ENCODE measurements at places on chromosomes 5 and 9.

- no peak for DNase-seq
These were observed 72.0 kb downstream of the ANKRD33B start for GRCh38 chr5:10635867-10636350.

GRCh38 chr5:1322955-1323802 lies 21.7 kb downstream of the CLPTM1L start:
- DNase-seq = peak; percentile 57

- DNase-seq = no peak
These were observed 100.9 kb upstream of the PTGER4 start for GRCh38 chr5:40578501-40579451.

- DNase-seq = peak; percentile 72
These were observed 1.2 kb downstream of the JMY start for GRCh38 chr5:79236970-79237739.

DNA sequence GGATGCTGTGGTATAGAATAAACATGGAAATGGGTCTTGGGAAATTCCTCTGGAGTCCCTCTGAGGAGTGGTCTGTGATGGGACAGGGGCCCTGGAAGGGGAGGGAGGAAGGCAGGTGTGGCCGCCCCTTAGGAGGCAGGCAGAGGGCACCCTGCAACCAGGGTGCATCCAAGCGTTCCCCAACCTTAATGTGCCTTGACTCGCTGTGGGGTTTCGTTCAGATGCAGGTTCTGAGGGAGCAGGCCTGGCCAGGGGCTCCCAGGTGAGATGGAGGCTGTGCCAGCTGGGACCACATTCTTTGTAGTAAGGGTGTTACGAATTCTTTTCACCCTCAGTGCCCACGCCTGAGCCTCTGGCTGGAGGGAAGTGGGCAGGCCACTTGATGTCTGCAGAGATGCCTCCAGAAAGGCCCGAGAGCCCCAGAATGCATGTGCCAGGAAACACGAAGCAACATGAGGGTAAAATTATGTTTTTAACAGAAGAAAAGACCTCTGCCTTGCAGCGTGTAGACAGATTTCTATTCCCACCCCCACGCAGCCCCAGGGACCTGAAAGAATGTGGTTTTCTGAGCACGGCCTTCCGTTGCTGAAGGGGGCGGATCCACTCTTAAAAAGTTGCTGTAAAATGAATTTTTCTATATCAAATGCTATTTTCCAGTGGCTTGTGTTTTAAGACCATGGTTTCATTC lies 150.4 kb upstream of the IER5L start:
- peak; percentile 58 for DNase-seq

DNA sequence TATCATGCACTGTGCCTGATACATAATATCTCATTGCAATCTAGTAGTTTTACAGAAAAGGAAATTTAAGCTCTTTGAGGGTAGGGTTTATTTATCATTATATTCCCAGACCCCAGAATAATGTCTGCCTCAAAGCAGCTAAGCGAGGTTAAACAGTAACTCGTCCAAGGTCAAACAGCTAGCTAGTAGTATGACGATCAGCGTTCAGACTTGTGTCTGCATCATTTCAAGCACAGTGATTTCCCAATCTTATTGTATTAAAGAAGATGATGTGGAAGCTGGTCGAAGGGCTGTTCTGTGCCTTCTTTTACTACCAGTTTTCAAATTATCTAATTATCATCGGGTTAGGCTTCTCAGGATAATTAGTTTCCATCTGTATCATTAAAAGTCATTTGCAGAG lies 55.1 kb upstream of the NFIB start:
- no peak for DNase-seq

DNA sequence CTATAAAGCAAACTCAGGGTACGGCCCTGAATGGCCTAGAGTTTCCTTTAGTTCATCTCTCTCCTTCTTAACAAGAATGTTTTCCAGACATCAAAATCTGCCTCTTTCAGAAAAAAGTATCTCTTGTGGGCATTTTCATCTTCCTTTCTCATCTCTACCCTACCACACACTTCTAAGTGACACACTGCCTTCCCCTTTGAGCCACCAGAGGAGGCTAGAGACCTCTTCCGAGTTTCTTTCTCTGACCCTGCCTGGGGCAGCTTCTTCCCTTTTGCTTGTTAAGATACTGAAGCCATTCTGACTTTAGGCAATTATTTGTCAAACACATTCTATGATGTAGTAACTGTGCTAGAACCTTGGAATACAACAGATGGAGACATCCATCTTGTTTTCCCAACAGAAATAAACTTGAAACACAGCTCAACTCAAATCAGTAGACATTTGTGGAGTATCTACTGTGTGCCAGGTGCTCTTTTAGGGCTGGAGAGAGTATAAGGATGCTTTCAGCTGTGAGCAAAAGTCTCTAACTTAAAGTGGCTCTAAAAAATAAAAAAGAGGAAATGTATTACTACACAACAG lies 8.6 kb upstream of the SV2C start:
- DNase-seq = no peak

GRCh38 chr5:79025054-79025472 lies 40.0 kb upstream of the ARSB start:
- DNase-seq = peak; percentile 76

DNA sequence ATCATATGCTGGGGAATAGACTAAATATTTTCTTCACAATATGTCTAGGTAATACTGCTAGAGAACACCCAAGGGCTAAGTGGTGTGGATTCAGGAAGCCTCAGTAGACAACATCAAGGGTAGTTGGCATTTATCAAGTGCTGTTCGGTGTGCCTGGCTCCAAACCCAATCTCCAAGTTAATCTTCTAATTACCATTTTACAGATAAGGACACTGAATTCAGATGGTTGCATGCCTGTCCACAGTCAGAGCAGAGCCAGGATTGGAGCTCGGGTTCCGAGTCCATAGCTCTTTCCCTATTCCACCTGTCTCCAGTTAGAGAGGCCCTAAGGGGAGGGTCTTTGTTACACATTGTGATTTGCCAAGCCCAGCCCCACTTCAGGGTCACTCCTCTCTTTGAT lies 58.2 kb downstream of the FGF18 start:
- DNase-seq = no peak

DNA sequence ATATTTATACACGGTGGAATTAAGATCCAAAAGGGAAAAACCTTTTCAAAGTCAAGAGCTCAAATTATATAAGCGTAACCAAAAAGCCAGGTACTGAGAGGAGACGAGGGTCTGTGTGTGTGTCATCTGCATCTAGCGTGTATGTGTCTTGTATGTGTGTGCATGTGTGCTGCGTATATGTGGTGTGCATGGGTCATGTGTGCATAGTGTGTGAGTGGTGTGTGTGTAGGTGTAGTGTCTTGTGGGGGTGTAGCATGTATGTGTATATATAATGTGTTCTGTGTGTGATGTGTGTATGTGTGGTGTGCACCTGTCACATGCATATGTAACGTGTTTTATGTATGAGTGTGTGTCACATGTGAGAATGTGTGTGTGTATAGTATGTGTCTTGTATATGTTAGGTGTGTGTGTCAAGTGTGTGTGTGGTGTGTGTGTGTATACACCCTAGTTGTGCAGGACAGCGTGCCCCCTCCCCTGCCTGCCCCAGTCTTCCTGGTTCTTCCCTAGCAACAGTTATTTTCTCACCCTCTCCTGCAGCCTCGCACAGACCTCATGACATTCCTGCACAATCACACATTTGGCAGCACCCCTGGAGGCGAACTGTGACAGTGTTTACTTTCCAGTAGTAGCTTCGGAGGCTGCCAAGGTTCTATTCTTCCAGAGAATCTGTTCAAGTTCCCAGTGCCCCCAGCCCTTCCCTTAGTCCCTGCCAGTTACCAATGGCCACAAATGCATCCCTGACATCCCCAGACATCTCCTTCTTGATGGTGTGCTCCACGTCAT lies 27.1 kb upstream of the TNIP1 start:
- peak; percentile 94 for DNase-seq

DNA sequence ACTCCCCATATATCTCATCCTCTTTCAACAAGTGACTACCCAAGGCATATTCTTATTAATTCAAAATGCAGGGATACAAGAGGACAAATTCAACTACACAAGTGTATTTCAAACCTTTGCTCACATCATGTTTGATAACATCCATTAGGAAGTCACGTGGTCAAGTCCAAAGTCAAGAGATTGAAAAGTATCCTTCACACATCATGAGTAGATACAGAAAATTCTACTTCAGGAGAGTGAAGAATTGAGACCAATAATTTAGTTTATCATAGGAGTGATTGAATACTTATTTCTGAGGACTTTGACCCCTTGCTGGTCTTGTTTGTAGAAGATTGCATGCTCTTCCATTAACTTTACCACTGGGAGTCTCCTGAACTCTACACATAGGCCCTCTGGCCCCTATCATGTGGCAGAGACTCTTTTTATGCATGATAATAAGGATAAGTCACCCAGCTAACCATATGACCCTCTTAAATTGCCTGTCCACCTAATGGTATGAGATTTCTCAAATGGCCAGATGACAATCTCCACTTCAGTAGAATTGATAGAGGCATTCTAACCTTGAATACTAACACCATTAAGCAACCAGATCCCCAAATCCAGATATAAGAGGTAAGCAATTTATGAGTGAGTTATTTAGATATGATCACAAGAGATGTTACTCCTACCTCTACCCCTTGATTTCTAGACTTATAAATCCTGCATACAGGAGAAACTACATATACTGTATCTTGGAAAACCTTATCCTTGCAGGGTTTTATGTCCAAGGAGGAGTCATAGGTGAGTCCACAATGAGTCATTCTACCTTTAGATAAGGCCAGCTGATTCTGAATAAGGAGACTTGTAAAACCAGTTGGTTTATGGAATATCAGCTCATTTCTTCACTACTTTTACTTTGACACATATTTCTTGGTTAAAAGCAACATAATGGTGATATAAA lies 26.6 kb upstream of the SLC46A2 start:
- no peak for DNase-seq

- DNase-seq = no peak
These were observed 23.7 kb downstream of the SNX30 start for GRCh38 chr9:112774006-112774996.

- no peak for DNase-seq
These were observed 23.5 kb downstream of the FAM114A2 start for GRCh38 chr5:154015071-154015693.

GRCh38 chr9:136665111-136665703 lies 2.5 kb downstream of the EGFL7 start:
- DNase-seq = no peak

GRCh38 chr9:125922854-125923253 lies 175.7 kb downstream of the PBX3 start:
- DNase-seq = no peak

- no peak for DNase-seq
These were observed 51.7 kb downstream of the ARHGAP26 start for GRCh38 chr5:142821733-142822487.

- DNase-seq = peak; percentile 82
These were observed 33.5 kb downstream of the ANXA6 start for GRCh38 chr5:151123897-151124751.

DNA sequence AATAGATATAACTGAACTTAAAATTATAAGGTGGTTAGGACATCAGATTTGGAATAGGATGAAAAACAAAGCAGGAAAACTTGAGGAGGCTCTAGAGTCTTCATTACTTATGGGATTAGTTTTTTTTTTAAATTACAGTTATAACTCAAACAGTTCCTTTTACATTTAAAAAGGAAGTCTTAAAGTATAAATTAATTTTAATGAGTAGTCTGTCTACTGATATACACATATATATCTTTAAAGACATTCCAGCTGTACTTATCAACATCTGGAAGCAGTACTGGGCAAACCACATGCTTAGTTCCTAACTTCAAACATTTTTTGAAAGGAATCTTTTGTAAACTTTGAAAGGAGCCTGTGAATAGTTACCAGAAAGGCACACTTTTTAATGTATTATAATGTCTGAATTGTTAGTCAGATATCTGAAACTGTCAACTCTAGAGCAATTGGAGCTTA lies 6.0 kb downstream of the ACTBL2 start:
- no peak for DNase-seq

- peak; percentile 83 for DNase-seq
These were observed 99.2 kb downstream of the DAPK1 start for GRCh38 chr9:87596862-87597261.

- DNase-seq = no peak
These were observed 348.6 kb upstream of the RGMB start for GRCh38 chr5:98424681-98425450.

GRCh38 chr9:31847963-31848362 lies 536.5 kb upstream of the ACO1 start:
- DNase-seq = no peak

DNA sequence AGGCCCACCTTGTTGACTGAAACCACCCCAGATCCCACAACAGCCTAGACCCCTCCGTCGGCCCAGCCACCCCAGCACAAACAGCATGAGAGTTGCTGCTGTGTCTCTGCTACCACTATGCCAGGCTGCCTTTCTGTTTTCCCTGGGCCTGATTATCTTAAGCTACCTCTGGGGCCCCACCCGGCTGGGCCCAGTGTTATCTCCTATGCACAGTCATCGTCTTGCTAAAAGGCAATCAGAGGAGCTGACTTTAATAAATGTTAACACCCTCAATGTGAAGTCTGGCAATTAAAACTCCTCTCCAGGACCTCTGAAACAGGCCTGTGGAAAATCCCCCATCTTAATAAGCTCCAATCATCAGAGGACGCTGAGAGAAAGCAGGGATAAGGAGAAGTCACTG lies 144.9 kb downstream of the FAM114A2 start:
- DNase-seq = no peak

DNA sequence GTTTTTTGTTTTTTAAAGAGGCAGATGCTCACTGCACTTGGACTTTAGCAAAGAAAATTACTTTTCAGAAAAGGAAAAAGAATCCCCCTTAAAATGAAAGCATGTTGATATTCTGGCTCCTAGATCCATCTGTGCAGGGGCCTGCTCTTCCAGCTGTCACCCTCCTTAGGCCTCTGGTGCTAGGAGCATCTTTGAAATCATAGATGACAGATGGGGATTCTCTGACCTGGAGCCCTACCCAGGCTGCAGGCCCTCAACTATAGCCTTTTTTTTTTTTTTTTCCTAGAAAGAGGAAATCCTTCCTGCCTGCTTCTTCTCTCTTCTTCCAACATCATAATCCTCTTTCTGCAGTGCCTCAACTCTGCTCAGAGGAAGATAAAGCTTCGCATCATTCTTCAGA lies 16.3 kb upstream of the DCP2 start:
- DNase-seq = no peak

GRCh38 chr5:96177303-96177869 lies 215.7 kb upstream of the ELL2 start:
- no peak for DNase-seq

- no peak for DNase-seq
These were observed 176.1 kb downstream of the TRPM3 start for GRCh38 chr9:70945301-70945700.

GRCh38 chr5:116964438-116964837 lies 389.8 kb upstream of the SEMA6A start:
- no peak for DNase-seq

GRCh38 chr9:100324594-100325200 lies 28.0 kb downstream of the TEX10 start:
- no peak for DNase-seq

- DNase-seq = no peak
These were observed 133.3 kb downstream of the KIAA0825 start for GRCh38 chr5:94485067-94485466.
